ENCODE measurements at places on chromosomes 7 and 10.

GRCh38 chr7:154096-154799, 38.1 kb upstream of the FAM20C start:
- no peak for DNase-seq

DNA sequence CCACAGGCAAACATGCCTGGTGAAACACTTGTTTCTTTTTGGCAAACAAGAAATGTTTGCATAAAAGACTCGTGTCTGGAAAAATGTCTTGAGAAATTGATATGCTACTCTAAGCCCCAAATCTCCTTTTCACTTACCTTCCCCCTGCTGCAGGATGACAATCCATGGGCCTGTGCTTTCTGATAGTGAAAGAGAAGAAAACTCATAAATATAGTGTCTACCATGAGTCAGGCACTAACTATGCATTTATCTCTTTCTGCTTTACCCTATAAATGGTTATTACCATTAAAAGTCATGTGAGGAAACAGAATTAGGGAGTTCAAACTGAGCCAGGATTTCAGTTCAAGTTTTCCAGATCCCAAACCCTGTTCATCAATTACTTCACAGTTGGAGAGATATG, 6.6 kb upstream of the TARP start:
- DNase-seq = no peak

DNA sequence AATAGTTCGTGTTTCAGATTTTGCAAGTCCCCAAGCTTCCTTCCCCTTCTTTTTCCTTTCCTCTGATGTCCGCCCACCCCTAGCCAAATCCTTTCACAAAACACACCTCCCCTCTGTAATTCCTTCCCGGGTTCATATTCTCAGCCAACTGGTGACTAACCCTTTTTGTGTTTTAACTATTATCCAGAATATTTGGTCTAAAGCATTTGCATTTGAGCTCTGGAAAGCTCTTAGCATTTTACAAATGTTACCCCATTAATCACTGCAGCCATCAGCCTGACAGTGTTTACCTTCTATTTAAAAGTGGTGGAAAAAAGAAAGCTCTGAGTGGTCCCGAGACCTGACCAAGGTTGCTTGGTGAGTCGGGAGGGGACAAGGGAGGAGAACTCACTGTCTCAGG, 139.0 kb downstream of the CREB5 start:
- DNase-seq = no peak

DNA sequence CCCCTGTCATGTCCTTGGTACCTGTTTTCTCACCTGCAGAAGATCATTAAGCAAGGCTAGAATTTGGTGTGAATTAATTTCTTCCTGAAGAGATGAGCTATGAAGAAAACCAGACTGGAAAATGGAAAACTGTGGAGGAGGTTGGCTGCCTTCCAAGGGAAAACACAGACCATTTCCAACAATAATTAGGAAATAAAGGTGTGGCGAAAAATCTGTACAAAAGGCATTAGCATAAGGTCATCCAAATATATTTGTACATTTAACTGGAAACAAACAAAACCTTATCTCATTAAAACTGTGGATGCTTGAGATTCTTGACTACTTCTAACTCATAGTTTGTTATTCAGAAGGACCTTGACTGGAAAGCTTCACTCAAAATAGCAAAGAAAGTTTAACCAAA, 1.7 kb downstream of the STN1 start:
- DNase-seq = no peak

- DNase-seq = no peak
These were observed 1.4 kb upstream of the NKX1-2 start for GRCh38 chr10:124451276-124451675.

DNA sequence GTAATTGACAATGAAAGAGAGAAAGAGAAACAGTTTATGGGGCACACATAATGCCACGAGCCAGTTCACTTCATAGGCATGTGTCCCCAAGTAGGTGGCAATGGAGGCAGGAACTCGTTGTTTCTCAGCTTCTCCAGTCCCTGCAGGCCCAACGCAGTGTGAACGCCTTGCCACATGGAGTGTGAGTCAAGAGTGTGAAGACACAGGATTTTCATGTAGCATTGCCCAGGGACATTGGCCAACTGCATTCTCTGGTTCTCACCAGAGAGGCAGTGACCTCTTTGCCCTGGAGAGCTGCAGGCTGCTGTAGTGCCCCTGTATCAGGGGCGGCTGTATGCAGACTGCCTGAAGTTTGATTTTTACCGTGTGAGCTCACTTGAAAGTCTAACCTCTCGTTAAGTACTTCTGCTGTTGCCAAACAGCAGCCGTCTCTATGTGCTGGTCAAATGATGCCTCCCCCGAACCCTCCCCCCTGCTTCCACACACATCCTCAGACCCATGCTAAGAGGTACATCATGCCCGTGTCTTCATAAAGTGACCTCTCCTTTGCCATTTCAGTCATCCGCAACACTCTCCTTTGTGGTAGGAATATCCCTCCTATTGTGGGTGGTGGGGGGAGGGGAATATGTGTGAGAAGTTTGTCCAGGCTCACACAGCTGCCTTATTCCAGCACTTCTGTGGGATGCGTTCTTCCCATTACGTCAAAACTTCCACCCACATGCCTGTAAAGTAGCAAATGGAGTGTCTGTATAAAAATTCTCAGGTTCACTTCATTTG, 12.7 kb downstream of the LRRC18 start:
- DNase-seq = peak; percentile 25

DNA sequence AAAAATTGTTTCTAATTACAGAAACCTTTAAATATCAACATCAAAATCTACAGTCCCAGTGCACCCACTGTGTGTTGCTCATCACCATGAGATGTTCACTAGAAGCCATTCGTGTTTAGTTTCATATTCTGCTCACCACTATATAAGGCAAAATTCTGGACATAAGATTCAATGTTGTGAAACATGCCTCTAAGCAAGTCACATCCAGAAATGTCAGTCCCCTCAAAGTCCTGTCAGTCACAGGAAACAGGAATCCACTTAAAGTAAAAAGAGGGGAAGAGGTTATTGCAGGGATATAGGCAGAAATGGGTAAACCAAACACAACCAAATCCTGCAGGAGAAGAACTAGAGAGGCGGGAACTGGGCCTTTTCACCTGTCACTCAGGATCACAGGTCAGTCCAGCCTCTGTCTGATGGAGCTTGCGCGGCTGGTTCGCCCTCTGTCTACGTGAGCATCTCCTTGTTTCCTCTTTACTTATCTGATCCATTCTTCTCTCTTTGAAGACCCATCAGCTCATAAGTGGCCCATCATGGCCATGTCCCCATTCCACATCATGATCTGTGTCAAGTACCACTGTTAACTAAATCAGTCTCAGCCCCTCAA, 58.4 kb downstream of the MYPN start:
- no peak for DNase-seq

DNA sequence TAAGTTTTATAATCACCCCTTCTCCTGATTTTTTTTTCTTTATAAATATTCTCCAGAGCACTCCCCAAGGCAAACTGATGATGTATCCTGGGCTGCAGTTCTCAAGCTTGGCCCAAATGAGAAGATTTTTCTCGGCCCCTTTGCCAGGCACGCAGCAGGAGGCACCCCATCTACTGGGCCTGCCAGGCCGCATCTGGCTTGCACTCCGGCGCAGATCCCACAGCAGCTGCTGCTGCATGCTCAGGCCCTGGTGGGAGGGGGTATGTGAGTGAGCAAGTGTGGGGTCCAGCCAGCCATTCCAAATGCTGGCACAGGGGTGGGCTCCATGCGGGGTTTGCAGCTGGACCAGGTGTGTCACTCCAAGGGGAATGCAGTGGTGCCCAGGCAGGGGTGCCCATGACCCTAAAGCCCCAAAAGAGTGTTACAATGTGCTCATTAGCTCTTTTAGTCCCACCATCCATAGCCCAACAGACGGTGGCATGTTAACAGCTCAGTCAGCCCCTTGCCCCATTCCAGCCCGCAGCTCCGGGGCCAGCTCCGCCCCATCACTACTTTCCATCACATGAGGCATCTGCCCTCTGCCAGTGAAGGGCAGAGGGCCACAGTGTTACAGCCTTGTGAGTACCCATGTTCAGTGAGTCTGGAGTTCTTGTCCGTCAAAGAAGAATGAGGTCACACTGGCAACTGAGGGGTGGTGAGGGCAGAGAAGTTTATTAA, 25.9 kb downstream of the OAT start:
- DNase-seq = no peak

DNA sequence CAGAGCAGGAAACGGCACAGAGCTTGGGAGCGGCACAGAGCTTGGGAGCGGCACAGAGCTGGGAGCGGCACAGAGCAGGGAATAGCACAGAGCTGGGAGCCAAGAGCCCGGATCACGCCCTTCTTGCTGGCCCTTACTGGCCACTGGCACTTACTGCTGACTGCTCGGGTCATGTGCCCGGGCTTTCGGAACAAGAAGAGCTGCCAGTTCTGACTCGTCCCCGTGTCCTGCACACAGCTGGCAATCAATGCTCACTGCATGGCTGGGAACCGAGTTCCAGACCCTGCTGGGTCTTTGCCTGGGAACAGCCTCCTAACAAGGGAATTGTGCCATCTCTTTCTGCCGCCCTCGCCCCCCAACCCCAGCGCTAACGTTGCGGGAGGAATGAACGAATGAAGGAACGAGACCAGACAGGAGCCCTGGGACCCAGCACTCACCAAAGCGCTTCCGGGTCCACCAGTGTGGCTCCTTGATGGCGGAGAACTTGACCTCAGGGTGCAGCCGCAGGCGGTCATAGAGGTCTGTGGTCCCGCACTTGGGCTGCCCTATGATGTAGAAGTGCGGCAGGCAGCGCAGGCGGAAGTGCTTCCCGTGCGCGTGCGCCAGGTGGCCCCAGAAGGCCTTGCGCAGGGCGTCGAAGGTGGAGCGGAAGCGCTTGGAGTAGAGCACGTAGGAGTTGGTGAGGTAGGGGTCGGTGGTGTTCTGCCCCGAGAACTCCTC, 49.1 kb downstream of the CHST15 start:
- DNase-seq = no peak

DNA sequence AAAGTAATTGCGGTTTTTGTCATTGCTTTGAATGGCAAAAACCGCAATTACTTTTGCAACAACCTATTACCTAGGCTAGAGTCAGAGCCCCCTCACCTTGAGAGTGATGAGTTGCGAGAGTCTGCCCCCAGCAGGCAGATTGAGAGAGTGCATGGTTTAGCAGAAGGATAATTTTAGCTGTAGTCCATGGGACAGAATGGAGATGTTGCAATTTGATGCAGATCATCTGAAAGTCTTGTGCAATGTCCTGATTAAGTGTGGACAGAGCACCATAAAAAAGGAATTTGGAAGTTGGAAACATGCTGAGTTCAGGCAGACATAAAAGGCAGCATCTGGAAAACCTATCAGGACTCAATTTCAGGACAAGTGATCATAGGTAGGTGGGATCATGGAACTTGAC, 48.7 kb downstream of the GPR141 start:
- DNase-seq = no peak

GRCh38 chr7:6407434-6407833, 40.3 kb downstream of the DAGLB start:
- DNase-seq = no peak

DNA sequence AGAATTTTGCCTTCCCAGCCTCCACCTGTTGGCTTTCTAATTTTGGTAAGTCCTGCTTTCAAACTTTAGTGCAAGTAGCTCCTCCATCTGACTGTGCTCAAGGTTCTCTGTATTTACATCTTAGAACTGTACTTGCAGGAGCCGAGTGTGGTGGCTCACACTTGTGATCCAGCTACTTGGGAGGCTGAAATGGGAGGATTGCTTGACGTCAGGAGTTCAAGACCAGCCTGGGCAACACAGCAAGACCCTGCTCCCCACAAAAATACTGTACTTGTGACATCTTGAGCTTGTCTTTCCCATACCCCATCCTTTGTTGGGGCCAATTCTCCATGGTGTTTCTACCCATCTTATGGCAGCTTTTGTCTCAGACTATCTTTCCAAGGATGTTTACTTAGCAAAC, 4.7 kb upstream of the VDAC2 start:
- DNase-seq = no peak

All from activated CD8-positive, alpha-beta memory T cell treated with anti-CD3 and anti-CD28 coated beads, Interleukin-2, amount 50 U/mL, for 48 hours (primary cell).